ENCODE measurements at places on chromosomes 3 and 15.
A peak's percentile ranks its signal among the peaks of the same experiment; 100 is the strongest.

GRCh38 chr3:126033765-126034164 is 50.2 kb downstream of the SLC41A3 start:
- DNase-seq, result no peak

DNA sequence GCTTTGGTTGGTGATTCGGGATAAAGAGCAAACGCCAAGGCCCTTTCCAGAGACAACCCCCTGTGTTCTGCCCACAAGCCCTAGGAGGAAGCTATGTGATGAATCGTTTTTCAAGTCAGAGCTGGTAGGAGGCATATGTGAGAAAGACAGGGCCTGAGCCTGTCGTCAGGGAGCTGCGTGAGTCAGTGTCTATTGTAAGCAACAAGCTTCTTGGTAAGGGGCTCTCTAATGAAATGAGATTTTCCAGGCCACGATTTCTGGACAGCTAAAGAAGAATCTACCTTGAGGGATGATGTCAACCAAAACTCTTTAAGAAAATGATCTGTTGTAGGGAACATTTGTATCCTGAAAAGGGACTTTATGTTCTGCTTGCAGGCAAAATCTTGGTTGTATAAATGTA is 318.9 kb upstream of the IL12A start:
- no peak for DNase-seq

DNA sequence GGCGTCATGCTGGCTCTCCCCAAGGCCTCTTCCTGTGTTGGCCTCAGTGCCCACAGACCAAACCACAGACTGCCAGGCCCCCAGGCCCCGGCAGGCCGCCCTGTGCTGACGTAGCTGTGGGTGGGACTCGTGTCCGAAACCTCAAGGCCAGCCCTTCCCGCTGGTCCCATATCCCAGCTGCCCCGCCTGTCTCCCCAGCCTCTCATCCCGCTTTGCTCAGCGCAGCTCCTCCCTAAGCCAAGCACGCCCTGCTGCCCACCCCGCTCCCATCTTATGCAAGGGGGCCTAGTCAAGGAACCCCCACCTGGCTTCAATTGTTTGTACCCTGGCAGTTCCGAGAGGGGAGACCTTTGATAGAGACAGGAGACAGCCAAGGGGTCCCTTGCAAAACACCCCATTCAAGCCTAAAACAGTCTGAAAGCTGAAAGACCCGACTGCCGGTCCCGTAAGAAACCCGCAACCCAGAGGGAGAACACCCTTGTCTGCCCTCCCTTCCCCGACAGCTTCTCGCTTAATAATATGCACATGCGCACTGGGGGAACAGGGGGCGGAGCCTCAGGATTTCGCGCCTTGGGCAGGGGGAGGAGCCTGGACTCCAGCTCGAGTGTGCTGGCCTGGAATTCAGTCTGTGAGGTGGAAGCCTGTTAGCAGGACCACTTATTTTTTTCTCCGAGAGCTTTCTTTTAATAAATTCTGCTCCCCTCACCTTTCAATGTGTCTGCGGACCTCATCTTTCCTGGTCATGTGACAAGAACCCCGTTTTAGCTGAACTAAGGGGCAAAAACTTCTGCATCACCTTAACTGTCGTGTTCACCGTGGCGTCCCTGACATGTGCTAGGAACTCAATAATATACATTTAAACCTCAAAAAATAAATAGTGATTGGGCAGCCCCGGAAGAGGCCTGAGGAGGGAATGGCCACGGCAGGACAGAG is 17.2 kb downstream of the TNFAIP8L3 start:
- DNase-seq, result peak; percentile 49

- no peak for DNase-seq
Measured at GRCh38 chr15:80283531-80283930, 31.5 kb upstream of the CTXND1 start.

GRCh38 chr3:130341388-130341787 is 4.1 kb upstream of the COL6A5 start:
- no peak for DNase-seq

- DNase-seq, result no peak
Measured at GRCh38 chr3:190016966-190017365, 103.7 kb downstream of the P3H2 start.

DNA sequence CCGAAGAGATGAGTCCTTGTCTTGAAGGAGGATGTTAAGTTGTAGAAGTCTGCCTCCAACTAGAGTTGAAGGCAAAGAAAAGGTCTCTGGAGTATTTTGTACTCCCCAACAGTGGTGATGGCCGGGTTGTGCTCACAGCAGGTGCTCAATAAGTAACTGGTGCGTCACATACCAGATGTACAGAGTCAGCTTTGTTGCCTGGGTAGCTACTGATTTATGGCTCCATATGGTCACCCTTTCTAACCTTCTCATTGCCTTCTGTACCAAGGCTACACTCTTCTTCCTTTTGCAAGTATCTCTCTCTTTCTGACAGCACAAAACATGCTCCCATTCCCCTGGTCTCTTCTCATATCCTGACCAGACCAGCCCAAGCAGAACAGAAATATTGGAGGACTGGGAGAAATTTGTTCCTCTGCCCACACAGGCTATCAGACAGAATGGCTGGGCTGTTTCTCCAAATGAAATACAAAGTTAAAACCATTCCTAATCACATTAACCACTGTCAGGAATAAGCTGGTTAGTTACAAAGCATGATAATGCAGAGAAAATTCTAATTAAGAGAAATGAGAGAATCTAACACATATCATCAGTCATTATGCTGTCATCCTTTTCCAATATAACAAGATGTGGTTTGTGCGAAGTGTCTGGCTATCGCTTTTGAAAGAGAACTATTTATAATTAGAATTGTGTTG is 150.1 kb upstream of the LRRN1 start:
- no peak for DNase-seq

GRCh38 chr15:29571792-29572431 is 250.4 kb downstream of the TJP1 start:
- no peak for DNase-seq

DNA sequence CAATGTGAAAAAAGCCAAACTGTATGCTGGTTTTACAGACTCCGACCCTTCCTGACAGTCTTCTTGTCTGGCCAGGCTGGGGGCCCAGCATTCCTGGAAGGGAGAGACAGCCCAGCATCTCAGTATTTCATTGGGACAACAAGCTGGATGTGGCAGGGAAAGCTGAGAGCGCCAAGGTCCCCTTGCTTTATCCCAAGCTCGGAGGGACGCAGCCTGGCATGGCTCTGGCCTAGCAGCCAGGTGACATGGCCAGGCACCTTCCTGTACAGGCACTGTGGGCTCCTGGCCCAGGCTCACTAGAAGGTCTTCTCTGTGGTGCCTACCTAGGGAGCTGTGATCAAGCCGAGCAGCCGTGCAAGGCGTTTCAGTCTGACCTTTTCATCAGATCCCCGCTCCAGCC is 33.0 kb downstream of the UMPS start:
- DNase-seq, result no peak

DNA sequence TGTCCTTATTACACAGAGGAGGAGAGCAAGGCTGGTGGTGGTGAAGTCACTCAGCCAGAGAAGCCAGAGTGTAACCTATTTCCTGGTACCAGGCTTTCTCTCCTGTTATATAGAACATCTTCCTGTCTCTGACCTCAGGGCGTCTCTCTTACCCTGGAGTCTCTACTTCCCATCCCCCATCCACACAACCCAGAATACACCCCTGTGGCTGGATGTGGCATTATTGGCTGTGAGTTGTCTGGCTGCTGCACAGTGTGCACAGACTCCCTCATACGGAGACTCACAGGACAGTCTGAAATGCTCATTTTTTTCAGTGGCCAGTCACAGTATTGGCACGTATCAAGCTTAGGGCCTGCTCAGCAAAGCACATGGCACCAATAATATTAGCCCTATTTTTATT is 8.6 kb downstream of the PODXL2 start:
- no peak for DNase-seq

GRCh38 chr3:12194669-12195161 is 36.0 kb upstream of the TIMP4 start:
- no peak for DNase-seq

GRCh38 chr3:155978324-155978723 is 107.9 kb downstream of the GMPS start:
- no peak for DNase-seq

DNA sequence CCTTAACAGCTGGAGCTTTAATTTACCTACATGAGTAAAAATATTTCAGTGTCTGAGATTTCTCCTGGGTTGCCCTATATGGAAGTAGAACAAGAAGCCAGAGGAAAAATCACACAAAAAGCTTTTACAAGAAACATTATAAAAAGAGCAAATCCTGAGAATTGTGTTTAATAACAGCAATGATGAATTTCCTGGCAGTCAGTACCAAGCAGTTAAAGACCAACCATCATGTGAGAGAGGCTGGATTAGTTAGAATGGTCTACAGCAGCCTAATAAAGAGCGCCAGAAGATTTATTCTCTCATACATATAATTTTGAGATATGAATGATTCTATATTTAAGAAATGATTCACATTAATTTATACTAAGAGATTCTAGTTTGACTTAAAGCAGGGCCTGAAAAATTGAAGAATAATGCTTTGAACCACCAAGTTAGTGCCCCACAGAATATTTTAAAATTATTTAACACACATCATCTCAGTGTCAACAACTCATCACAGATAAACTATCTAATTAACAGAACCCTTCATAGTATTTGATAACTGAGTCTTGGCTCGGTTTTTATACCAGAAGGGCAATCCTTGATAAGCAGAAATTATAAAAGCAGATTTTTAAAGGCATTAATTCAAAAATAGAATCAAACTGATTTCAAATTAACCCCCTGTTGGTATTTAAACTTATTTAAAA is 59.9 kb upstream of the DPH6 start:
- DNase-seq, result no peak

- no peak for DNase-seq
Measured at GRCh38 chr15:36951731-36952247, 148.6 kb downstream of the MEIS2 start.

GRCh38 chr3:182252802-182253201 is 540.5 kb upstream of the ATP11B start:
- DNase-seq, result no peak

DNA sequence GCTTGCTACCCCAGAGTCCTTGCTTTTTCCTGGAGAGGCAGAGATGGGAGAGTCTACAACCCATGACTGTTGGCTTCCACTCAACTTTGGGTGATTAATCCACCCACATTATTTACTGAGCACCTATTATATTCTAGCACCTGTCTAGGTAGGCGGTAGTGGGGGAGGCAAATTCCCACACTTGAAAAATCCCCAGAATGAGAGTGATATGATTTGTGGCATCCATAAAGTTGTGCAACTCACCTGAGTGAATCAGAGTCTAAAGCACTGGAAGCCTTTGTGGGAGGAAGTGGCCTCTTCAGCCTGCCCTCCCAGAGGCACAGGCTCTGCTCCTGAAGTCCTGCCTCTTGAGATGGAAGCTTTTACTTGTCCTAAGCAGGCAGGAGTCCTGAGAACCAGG is 40.4 kb upstream of the CTNNB1 start:
- no peak for DNase-seq

- DNase-seq, result no peak
Measured at GRCh38 chr3:96012939-96013338, 801.5 kb upstream of the EPHA6 start.

DNA sequence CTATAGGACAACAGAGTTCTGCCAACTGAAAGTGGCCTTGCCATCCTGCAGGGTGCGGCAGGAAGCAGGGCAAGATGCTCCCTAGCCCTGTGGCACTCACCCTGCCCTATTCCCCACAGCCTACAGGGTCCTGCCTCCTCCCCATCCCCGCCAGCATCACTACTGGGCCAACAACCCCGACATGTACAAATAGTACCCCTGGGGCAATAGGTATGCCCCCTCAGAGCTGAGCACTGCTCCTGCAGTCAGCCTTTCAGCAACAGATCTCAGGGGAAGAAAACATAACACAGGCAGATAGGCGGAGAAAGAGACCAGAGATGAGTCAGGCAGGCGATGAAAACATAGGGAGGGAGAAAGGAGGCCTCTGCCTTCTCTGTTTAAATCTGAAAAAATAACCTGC is 74.7 kb downstream of the XXYLT1 start:
- no peak for DNase-seq
